ENCODE measurements at places on chromosomes 5 and 9.

- no peak for DNase-seq
Measured at GRCh38 chr9:20187318-20187717, 398.5 kb upstream of the SLC24A2 start.

DNA sequence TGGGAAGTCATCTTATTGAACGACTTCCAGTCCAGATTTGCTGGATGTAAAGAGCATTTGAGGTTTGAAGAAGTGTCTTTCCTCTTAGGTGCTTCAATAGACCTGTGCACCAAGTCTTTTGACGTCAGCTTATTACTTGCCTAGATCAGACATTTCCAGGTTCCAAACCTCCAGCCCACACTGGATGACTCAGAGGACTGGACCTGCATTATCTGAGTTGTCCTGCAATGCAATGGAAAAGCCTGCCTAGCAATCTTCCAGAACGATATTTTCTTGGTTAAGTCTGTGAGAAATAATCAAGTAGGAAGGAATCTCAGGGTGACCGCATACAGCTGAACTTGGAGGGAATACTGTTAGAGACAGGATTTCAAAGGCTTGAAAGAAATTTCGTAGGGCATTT is 147.2 kb upstream of the MOCS2 start:
- DNase-seq, result no peak

GRCh38 chr9:112015149-112015548 is 118.5 kb downstream of the UGCG start:
- no peak for DNase-seq

DNA sequence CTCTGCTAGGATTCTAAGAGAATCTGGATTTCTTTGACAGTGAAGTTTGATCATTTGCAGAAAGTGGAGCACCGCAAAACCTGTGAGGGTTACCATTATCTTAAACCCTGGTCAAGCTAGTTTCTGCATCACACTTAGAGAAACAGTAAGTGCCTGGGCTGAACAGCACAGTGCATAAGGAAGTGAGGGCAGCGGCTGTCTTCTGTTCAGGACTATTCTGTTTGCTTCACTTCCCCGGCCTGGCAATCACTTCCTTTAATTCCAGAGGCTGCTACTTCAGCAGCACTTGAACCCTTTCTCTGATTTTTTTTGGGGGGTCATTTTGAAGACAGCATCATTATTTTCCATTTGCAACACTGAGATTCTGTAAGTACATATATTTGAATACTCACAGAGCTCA is 32.0 kb downstream of the SEMA6A start:
- no peak for DNase-seq

DNA sequence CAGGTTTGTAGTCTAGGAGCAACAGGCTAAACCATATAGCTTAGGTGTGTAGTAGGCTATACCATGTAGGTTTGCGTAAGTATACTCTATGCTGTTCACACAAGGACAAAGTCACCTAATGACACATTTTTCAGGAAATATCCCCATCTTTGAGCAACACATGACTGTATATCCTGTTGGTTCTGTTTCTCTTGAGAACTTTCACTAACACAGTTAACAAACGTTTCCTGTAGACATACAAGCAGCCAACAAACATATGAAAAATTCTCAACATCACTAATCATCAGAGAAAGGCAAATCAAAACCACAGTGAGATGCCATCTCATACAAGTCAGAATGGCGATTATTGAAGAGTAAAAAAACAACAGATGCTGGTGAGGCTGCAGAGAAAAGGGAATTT is 68.2 kb downstream of the NR2F1-AS1 start:
- DNase-seq, result no peak

DNA sequence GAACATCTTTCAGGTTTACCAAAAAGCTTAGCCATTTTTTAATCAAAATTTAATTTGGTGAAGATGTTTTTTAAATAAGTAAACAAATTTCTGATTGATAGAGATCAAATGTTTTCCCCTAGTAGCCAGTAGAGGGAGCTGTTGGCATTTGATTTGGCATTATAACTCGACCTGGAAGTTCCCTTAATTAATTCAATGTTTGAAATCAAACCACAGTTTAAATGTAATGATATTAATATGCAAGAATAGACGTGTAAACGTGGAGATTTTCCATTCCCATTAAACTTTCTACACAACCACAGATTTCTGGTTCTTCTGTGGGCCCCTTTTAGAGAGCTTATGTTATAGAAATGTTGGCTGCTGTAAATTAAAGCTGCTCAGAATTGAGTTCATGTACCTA is 148.1 kb upstream of the MPDZ start:
- DNase-seq, result no peak

DNA sequence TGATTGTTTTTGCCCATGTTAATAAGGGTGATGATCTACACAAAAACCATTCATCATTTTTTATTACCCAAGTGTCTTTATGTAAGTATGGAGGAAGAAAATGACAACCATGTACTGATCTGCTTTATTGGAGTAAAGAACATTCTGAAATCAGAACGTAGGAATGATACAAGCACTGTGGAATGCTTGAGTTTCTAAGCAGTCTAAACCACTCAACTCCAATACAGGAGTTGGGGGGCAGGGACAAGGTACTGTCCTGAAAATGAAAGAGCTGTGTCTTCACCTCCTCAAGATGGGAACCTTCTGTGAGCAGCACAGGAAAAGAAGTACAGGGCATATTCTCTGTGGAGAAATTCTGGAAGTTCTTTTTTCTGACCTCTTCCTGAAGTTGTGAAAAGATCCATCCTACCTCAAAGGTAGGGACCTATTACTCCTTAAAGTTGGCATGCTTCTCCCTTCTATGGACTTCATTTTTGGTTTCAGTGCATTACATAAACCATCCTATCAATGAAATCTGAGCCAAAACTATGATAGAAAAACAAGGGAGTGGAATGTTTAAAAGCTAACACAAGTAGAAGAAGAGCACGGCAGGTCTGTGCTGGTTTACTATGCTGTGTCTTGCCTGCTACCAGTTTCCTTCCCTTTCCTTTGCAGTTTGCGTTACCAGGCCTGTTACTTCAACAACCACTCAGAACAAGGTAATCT is 202.6 kb downstream of the SEMA5A start:
- DNase-seq, result no peak

DNA sequence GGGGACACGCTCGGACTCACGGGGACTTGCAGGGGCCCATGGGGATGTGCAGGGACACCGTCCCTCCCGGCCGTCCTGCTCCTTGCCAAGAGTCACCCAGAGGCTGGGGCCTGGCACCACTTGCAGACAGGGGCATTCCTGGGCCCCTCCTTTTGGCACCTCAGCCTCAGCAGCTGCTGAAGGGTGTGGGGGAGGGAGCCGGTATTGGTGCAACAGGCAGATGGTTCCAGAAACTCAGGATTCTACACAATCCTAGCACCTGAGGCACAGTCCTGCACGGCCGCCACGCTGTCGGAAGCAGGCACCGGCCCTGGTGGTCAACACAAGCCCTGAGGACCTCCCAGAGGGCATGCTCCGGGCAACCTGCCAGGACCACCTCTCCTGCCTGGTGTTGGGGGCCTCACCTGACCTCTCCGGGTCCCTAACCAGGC is 19.3 kb upstream of the SLC12A7 start:
- DNase-seq, result no peak

DNA sequence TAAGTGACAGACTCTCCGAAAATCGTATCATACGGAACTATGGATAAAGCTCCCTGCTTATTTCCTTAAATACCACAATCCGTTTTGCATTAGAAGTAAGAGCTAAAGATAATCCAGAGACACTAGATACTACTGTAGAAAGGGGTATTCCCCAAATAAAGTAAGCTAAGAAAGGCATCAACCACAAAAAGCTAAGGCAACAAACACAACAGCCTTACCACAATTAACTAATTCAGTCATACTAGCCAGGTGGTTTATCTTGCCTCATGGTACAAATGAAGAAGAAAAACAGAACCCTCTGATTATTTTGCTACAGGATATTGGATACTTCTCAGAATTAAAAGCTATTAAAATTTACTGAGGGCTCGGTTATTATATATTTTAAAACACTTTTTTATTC is 14.1 kb downstream of the ERP44 start:
- DNase-seq, result no peak

- no peak for DNase-seq
Measured at GRCh38 chr5:35484241-35484640, 133.4 kb upstream of the SPEF2 start.

DNA sequence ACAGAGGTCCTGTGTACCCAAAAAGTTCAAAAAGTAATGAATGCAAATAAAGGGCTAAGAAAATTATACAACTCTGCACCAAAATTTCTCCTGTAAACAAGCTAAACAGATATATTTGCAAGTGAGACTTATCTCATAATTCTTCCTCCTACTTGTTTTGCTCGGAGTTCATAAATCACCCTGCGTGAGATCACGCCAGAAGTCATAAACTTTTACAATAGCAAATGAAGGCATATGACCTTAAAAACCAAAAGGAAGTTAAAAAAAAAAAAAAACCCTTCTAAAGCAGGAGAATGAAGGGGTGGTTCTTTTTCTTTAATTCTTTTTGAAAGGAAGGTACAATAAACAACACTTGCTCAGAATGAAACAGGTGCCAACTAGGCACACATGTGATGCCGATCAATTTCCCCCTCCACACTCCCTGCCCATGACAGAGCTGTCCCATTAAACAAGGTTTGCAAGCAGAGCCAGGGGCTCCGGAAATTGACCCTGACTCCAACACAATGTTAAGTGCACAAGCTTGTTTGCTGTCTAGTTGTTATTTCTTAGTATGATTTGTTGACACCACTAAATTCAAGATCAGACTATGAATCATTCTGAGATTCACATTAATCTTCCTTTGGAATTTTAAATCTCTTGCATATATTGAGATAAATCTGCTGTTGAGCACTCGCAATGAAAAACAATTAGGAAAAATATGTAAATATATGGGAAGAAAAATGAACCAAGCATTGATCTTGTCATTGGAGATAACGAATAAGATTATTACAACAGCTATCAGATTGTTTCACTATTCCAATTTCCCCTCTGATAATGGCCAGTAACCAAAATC is 46.3 kb downstream of the DROSHA start:
- no peak for DNase-seq

GRCh38 chr9:882416-882924 is 41.0 kb downstream of the DMRT1 start:
- DNase-seq, result no peak

DNA sequence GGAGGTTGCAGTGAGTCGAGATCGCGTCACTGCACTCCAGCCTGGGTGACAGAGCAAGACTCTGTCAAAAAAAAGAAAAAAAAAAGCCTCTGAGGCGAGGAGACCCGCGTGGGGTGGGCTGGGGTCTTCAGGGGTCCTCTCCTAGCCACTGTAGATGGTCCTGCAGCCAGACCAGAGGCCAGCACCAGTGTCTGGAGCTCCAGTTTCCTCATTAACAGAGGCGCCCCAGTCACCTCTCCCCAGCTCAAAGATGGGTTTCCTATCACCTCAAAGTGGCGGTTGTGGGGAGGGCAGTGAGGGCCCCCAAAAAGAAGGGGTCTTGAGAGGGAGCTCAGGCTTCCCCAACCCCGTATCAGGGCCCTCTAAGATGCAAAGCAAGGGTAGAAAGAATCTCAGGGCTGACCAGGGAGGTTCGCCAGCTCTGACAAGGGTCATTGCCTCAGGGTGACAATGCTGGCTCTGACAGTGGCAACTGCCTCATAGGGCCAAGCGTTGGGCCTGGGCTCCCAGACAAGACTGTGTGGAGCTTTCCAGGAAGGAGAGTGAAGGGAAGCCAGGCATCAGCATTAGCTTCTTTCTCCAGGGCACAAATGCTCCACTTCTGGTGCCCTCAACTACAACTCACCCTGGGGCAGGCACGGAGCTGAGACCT is 15.0 kb downstream of the STK10 start:
- DNase-seq, result no peak

- DNase-seq, result no peak
Measured at GRCh38 chr5:177507165-177507564, 2.5 kb downstream of the DOK3 start.

DNA sequence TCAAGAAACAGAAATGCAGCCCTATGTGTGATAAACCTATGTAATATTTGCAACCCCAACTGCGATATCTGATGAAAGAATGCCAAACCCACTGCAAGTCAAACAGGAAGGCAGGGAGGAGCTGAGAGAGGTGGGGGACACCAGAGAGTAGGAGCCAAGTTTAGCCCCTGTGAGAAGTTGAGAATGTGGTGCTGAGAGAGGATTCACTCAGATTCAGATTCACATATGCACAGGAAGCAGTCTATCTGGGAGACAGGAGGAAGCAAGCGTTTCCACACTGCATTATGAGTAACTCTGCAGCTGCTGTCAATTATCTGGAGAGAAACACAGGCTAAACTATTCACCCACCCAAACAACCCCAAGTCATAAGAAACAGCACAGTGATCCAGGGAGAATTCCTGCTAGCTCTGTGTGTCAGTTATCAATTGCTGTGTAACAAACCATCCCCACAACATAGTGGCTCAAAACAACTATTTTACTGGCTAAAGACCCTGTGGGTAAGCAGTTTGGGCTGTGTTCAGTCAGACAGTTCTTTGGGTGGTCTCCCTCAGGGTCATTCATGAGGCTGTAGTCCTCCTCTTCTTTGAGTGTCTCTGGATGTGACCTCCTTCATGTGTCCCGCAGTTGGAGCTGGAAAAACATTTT is 161.9 kb upstream of the RAI14 start:
- no peak for DNase-seq

DNA sequence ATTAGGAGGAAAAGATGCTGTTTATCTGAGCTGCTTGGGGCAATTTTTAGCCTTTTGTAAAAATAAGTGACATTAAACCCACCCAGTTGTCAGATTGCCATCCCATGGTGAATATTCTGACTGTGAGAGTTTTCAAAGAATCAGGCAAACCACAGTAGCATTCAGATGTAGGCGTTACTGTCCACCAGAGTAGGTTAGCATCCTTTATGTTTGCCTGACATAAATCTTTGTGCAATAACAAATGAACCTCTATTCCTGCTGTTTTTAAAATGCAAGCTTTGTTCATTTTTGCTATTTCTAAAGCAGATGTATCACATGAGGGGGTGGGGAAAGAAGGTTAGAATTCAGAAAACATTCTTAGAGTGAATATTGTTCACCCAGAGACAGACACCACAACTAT is 427.8 kb downstream of the CDH9 start:
- no peak for DNase-seq

GRCh38 chr5:152349683-152350526 is 55.2 kb downstream of the NMUR2 start:
- DNase-seq, result no peak

DNA sequence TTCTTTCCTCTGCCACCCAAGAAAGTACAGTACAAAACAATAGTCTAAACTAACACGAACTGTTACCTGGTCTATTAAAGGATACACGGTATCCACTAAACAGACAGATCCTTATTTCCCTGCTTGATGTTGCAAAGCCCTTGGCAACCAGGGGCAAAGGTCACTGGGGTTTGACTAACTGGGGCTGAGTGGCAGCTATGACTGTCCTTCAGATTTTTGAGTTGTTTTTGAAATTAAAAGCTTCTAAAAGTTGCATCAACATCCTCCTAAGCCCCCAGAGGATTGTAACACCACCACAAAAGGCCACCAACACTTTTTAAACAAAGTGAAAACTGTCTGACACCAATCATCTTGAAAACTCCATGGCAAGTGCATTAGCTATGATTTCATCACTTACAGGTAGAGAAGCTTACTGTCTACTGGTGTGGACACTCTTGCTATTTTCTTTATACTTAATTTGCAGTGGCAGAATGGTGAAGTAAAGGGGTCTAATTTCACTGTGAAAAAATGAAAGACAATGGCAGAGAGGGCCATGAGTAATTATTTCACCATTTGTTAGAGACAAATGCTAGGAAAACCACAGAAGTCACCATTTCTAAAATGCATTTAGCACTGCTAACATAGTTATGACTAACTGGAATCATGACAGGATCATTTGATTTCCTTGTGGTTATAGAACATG is 292.4 kb downstream of the EFNA5 start:
- DNase-seq, result no peak

All from stimulated activated CD8-positive, alpha-beta memory T cell treated with anti-CD3 and anti-CD28 coated beads, Interleukin-4, amount 100 ng/mL, for 4 hours (primary cell).